CD8-positive, alpha-beta T cell (primary cell): ENCODE measurements at places on chromosomes 12 and 14.

DNA sequence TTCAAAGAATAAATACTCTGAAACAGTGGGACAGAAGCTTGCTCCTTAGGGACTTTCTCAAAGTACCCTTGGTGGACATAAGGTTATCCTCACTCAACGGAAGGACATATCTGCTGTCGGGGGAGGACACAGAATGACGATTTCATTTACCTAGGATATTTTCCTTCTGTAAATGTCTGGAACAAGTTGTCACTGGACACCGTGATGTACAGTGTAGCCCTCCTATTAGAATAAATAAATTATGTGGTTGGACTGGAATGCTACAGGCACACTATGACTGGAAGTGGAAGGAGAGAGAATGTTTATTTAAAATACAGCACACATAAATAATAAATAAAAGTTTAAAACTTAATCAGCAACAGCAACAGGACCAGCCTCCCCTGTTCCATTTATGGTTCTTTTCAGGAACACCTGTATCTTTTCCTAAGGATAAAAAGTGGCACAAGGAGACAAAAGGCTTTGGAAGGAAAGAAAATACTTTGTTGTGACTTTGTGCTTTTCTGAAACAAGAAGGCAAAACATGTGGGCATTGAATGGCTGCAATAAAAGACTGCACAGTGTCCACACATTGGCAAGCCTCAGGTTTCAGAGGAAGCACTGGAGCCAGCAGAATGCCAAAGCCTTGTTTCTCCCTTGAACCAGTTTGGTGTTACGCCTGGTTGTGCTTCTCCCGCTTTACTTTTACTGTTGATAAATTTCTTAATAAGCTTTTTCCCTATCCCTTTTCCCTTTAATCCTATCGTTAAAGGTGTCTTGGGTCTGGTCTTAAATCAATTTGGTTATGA, 36.8 kb downstream of the FGD4 start:
- no peak for DNase-seq

DNA sequence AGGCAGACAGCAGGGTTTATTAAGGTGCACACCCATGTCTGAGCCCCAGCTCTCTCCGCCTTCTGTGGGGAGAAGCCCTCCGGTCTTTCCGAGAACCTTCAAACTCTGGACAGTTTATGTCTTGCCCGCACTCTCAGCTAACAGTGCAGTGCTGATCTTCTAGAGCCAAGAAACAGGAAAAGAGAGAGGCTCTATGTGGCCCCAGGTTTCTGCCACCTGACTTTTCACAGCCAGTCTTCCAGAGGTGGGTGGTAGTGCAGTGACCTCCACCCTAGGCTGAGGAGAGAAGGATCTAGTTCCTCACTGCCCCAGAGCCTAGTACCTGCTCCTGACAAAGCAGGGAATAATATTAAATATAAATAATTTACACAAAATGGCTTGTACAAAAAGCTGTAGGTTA, 4.0 kb upstream of the SLC22A17 start:
- no peak for DNase-seq

DNA sequence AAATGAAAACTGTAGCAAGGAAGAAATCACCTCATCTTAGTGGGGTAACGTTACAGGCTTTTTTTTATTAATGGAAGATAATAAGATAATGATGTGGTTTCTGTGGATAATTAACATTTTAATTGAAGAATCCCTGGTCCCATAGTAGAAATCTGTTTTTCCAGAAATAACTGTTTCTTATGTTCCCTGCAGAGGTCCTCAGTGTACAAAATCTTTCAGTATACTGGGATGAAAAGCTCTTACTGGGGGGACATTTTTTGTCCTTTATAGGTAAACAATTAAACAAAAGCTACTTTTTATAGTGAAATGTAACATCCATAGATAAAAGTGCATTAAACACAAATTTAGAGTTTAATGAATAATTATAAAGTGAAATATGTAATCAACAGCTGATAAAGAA, 312.2 kb downstream of the ATXN7L3B start:
- no peak for DNase-seq

DNA sequence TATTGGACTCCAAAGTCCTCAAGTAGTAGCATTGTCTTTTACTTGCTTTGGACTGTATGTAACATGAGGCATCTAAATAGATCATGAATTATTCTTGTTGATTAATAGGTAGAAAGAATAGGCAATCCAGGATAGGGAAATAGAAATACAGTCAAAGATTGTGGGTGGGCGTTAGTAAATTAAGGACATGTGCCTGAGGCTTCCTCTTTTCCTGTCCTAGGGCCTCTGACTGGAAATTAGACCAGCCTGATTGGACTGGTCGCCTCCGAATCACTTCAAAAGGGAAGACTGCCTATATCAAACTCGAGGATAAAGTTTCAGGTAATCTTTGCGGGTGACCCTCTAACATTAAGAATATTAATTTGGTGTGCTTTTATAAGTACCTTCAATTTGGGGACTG, 7.6 kb downstream of the NECAP1 start:
- DNase-seq = no peak

- no peak for DNase-seq
These were observed 12.3 kb upstream of the PITPNM2 start for GRCh38 chr12:123163227-123163626.

- DNase-seq = peak; percentile 43
These were observed 235.2 kb downstream of the CHST11 start for GRCh38 chr12:104691721-104692556.

GRCh38 chr12:46921048-46921763, 95.4 kb upstream of the SLC38A4 start:
- no peak for DNase-seq

- DNase-seq = no peak
These were observed 100.8 kb downstream of the AACS start for GRCh38 chr12:125166041-125166440.

GRCh38 chr14:43169722-43170121, 1337.4 kb downstream of the FSCB start:
- DNase-seq = no peak

GRCh38 chr12:114479831-114480230, 73.9 kb upstream of the TBX5 start:
- no peak for DNase-seq

DNA sequence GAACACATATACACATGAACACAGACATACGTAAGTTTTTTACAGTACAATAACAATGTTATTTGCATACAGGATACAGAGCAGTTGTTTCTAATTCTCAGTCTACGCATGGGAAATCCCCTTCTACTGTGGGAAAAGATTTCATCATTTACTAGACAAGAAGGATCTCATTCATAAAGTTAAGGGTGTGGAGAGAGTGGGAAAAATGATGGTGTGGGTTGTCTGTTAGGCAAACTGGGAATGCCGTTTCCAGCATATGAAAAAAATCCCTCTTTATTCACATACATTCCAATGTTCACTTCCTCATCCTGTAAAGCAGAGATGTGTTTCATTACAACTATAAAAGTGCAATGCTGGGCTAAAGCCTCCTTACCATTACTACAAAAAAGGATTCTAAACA, 120.9 kb downstream of the SINHCAF start:
- no peak for DNase-seq

DNA sequence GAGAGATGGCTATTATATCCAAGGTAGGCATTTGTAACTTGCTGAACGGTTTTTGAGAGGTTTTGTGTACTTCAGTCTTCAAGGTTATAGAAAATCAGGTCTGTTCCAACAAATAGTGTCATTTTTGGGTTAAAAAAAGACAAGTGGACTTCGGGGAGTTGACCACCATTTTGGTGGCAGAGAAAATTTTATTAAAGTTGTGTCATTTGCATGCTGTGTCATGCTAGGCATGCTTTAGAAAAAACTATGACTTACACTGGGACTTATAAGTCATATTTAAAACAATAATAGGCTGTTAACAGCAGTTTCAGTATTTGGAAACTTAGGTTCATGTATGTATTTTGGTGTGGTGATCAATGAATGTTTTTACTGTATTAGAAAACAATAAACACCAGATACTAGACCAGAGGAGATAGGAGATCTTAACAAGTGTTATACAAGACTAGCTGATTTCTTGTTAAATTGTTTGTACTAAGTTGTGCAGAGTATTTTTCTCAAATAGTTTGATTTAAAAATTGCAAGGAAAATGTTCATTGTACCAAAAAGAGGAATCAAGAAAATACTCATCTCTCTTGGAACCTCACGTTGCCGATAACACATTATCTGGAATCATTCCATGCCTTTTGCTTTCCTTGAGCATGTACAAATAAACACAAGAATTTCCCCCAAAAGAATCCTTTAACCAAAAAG, 1.4 kb downstream of the RAN start:
- no peak for DNase-seq

DNA sequence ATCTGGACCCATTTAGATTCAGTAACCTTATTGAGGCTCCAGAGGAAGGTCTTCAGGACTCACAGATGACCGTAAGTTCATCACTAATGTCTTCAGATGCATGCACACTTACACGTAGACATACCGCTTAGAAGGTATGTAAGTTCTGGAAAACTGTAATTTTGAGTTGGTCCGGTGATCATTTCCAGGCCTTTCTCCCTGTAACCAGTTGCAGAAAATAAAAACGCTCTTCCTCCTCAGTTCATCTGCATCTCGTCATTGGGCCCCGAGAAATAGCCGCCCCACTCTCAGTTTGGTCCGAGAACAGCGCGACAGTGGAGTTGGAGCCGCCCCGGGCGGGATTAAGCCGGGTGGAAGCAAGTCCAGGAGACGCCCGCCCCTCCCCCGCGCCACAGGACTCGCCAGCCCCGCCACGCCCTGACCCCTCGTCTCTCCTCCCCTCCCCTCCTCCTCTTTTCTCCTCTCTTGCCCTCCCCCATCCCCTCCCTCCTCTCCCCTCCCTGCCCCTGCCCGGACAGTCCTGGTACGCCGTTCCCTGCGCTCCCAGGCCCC, 83.7 kb downstream of the TNFAIP2 start:
- no peak for DNase-seq

GRCh38 chr12:98646294-98647090, 1.4 kb downstream of the APAF1 start:
- DNase-seq = no peak

- DNase-seq = no peak
These were observed 2.5 kb downstream of the HNF1A start for GRCh38 chr12:120980800-120981368.
